ENCODE measurements at places on chromosomes 4 and X.

- no peak for DNase-seq
Observed at GRCh38 chr4:42600578-42600977, 56.3 kb downstream of the ATP8A1 start.

- DNase-seq, result no peak
Observed at GRCh38 chrX:151004085-151004484, 20.9 kb downstream of the HMGB3 start.

DNA sequence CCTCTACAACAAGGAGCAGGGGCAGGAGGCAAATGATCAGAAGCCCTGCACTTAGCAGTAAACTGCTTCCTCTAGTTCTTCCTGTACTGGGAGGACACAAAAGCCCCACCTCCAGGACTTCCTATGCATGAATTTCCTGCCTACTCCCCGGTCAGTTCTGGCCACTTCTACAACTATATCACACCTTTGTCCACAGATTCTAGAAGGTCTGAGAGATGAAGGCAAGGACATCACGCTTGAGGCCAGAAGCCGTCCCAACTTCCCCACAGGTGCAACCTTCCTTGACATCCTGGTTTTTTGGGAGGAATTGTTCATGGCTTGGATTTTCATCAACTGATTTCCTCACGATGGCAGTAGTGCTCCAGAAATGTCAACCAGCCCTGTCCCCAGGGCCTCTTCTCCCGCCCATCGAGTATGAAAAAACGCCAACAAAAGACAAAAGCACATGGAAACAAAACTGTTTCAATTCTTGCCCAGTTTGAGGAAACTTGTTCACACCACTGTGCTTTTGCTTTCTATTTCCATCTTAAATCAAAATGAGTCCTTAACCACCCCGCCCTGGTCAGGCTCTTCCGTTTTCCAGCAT lies 206.5 kb upstream of the STK26 start:
- DNase-seq, result peak; percentile 83

GRCh38 chr4:48575964-48576363 lies 85.9 kb downstream of the ZAR1 start:
- no peak for DNase-seq

DNA sequence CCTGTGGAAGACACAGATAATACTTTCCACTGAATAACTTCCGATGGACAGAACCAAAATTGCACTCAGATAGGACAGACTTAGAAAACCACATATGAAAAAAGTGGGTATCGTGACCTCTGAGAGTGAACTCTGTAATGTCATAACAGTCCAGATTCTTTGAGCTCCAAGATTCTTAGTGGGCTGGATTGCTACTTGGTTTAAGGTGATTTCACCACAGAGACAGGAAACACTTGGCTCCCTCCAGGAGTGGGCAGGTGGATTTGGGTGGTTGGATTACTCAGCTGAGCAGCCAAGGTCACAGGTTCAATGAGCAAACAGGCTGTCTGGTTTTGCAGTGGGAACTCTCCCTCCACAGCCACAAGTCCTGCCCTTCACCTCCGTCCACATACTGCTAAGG lies 126.0 kb downstream of the AFAP1 start:
- DNase-seq, result no peak
